ENCODE measurements at places on chromosomes 16 and 17. TPM values are rescaled to one million over a fixed set of nuclear protein-coding genes. Genes with fewer than 3 reads are reported as not detected.

The SLC6A2 gene
- 0.54 TPM for polyA plus RNA-seq

The OGFOD1 gene
- polyA plus RNA-seq, result 36.2 TPM

The CA5A gene
- polyA plus RNA-seq, result 0.11 TPM

The CFAP119 gene
- 8.2 TPM for polyA plus RNA-seq

The NUPR1 gene
- 8.3 TPM for polyA plus RNA-seq

The CDRT15 gene
- 0.46 TPM for polyA plus RNA-seq

The RNF222 gene
- polyA plus RNA-seq, result 0.06 TPM
